ENCODE measurements at places on chromosomes 12 and 14. TPM values are rescaled to one million over a fixed set of nuclear protein-coding genes. Genes with fewer than 3 reads are reported as not detected.

AKAP6 gene
- total RNA-seq: 107 TPM

CCDC175 gene
- 2.0 TPM for total RNA-seq

CLEC6A gene
- not detected for total RNA-seq

LHX5 gene
- under 0.01 TPM for total RNA-seq

ANKRD33 gene
- not detected for total RNA-seq

CD4 gene
- 2.2 TPM for total RNA-seq

IL26 gene
- total RNA-seq: not detected

All from temporal lobe (tissue), 4 donors.